Esophagus muscularis mucosa (tissue), 4 donors: ENCODE measurements at places on chromosomes 1 and 21. TPM values are rescaled to one million over a fixed set of nuclear protein-coding genes. Genes with fewer than 3 reads are reported as not detected.

The C1orf56 gene
- total RNA-seq: 8.2 TPM

The CD5L gene
- not detected for total RNA-seq

The ZMYND12 gene
- total RNA-seq: not detected

The TMEM63A gene
- total RNA-seq: 30.0 TPM

The CCDC30 gene
- total RNA-seq: 2.1 TPM

The TRIM67 gene
- total RNA-seq: 0.42 TPM

The MLLT11 gene
- total RNA-seq: 0.78 TPM

The ICOSLG gene
- 0.42 TPM for total RNA-seq

The C1orf53 gene
- total RNA-seq: not detected

The LMNA gene
- 405 TPM for total RNA-seq

The FOXD3 gene
- 7.0 TPM for total RNA-seq

The HSD3B1 gene
- not detected for total RNA-seq

The SELP gene
- total RNA-seq: 9.1 TPM

The CYP4Z1 gene
- 1.7 TPM for total RNA-seq

The APCS gene
- total RNA-seq: not detected

The TRAPPC3 gene
- 97.9 TPM for total RNA-seq

The PLOD1 gene
- total RNA-seq: 76.8 TPM

The GJA9 gene
- total RNA-seq: not detected

The SYCP1 gene
- total RNA-seq: not detected

The FALEC gene
- total RNA-seq: not detected

The HAO2 gene
- total RNA-seq: 0.32 TPM

The AUNIP gene
- not detected for total RNA-seq

The SPTA1 gene
- total RNA-seq: 0.06 TPM

The GPR25 gene
- not detected for total RNA-seq

The KCND3 gene
- total RNA-seq: 48.1 TPM

The PLA2G5 gene
- total RNA-seq: 17.7 TPM

The PLCH2 gene
- total RNA-seq: 0.42 TPM

The VPS45 gene
- 47.3 TPM for total RNA-seq

The ATAD3C gene
- 0.83 TPM for total RNA-seq

The UBL4B gene
- total RNA-seq: not detected

The EDN2 gene
- total RNA-seq: 1.2 TPM

The CD2 gene
- total RNA-seq: 0.65 TPM

The RHEX gene
- 6.9 TPM for total RNA-seq

The BNIPL gene
- 0.11 TPM for total RNA-seq

The FAM163A gene
- 0.34 TPM for total RNA-seq

The SPRR2E gene
- not detected for total RNA-seq

The RNASEL gene
- 10.0 TPM for total RNA-seq

The FOXO6 gene
- 0.42 TPM for total RNA-seq

The CASQ1 gene
- total RNA-seq: 2.9 TPM

The IFI44L gene
- total RNA-seq: 4.3 TPM

The MUL1 gene
- 35.5 TPM for total RNA-seq

The NAV1 gene
- total RNA-seq: 18.3 TPM

The S100A4 gene
- total RNA-seq: 278 TPM

The HLX gene
- 16.0 TPM for total RNA-seq

The IGSF21 gene
- 1.2 TPM for total RNA-seq
